ENCODE measurements at places on chromosomes 1 and 21.
A peak's percentile ranks its signal among the peaks of the same experiment; 100 is the strongest.

- DNase-seq = no peak
Observed at GRCh38 chr1:119782631-119783325, 14.1 kb upstream of the HMGCS2 start.

GRCh38 chr1:44406737-44407429 is 1.8 kb downstream of the RNF220 start:
- DNase-seq = peak; percentile 31

DNA sequence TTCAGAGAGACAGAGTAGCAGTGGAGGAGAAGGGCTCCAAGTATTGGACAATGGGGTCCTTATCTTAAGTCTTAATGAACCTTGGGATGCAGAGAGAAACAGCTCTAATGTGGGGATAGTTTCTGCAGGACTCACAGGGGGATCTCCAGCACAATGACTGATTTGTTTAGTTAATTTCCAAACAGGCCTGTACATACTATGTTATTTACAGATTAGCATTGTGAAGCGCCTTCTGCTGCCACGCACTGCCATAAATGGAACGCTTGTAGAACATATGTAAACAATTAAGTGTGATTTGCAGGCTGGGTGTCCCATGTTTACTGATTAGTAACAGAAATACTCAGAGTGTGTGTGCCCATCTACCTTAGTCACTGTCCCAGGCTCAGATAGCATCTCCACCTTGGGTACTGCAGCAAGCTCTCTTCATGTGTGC is 56.1 kb downstream of the NTPCR start:
- no peak for DNase-seq

- DNase-seq = no peak
Observed at GRCh38 chr21:18759751-18760161, 356.2 kb upstream of the TMPRSS15 start.

DNA sequence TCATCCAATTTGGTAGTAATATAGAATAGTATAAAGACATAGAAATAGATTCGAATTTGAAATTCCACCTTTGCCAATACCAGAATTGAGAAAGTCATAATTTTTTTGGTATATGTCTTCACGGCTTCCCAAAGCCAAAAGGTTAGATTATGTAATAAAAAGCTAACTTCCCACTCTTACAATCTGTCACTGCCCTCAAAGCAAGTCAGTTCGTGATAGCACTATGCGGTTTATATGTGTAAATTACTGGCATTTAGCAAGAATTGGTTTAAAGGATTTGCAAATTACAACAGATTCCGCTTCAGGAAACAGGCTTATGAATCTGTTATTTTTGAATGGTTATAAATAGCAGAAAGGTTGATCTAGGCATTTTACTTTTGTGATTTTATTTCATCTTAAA is 679.4 kb upstream of the ADGRL2 start:
- DNase-seq = no peak

DNA sequence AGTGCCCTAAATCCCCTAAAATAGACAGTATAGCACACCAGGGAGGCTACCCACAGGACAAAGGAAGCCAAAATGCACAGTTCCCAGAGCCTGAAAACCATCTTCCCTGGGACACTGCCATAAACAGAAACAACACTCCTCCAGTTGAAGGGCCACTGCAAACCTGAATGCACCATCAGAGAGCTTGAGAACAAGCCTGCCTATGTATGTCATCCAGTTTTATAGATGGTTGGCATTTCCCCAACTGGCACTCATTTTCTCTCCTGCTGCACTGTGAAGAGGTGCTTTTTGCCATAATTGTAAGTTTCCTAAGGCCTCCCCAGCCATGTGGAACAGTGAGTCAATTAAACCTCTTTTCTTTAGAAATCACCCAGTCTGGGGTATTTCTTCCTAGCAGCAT is 169.0 kb downstream of the AGBL4 start:
- DNase-seq = no peak

- DNase-seq = no peak
Observed at GRCh38 chr1:201284636-201285035, 1.3 kb downstream of the PKP1 start.

DNA sequence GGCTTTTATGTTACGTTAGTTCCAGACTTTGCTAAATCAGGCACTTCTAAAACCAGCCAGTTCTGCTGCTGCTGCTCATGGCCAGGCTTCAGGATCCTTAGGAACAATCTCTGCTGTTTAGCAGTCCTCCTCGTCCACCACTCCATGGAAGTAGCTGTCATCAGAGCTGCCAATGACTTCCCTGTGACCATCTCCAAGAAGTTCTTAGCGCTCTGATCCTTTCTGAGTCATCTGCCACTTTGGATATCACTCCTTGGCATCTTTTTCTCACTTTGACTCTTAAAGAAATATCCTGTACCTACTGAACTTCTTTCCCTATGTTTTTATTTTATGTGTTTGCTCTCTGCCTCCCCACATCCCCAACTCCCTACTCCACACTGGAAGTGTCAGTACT is 14.7 kb upstream of the IRF2BP2 start:
- no peak for DNase-seq

Data from glutamatergic neuron (in vitro differentiated cells).